ENCODE measurements at places on chromosomes 7 and 10.

DNA sequence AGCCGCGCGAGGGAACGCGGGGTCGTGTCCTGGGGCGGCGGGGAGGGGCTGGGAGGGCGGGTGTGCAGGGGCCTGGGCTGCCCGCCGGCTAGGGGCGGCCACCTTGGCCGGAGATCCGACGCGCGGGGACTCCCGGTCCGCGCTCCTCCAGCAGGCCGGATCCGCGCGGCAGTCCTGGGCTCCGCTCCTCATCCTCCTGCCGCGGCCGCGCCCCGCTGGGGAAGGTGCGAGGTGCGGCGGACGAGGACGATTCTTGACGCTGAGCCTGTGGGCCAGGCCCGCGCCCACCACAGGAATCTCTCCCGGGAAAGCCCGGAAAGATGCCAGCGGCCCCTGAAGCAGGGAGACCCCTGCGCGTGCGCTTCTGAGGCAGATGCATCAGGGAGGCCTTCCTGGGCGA is 6.6 kb upstream of the OGDHL start:
- DNase-seq = no peak

DNA sequence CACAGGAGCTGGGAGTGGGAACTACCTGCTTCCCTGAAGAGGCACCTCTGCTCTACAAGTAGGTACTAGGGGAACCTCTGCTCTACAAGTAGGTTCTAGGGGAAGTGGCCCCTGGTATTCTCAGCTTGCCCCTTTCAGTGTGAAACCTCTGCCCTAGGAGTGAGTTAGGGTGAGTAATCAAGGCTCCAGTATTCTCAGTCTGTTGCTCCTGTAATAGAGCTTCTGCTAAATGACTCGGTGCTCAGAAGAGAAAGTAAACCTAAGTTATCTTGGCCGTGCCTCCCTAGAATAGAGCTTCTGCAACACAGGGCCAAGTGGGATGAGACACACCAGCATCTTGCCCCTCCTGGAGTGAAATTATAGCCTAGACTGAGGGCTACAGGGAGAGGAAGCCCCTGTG is 13.4 kb upstream of the RASSF4 start:
- DNase-seq = no peak

DNA sequence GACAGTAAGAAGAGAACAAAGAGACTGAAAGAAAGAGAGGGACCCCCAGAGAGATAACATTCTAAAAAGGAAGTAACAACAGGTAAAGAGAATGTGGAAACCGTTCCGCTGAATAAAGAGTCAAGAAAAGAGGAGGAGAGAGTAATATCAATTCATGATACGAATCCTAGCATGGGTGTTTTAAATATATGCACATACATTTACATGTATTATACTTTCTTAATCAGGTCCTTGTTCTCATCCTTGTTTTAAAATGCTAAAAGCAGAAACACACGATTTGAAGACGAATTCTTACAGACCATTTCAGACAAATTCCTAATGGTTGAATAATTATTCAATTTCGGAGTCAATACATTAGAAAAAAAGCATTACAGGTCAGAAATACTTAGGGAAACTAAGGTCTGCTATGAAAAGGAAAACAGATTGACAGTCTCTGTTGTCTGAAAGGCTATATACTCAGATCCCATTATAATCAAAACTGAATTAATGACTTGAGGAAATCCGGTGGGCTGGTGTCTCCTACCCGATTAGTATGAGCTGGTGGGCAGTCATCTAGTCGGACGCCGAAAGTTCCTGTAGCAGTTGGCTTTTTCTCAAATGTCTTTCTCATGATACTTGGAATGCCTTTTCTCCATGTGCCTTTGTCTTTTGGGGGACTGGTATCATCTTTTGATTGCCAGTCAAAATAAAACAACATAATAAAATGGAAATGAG is 127.3 kb downstream of the ARHGAP21 start:
- DNase-seq = no peak

DNA sequence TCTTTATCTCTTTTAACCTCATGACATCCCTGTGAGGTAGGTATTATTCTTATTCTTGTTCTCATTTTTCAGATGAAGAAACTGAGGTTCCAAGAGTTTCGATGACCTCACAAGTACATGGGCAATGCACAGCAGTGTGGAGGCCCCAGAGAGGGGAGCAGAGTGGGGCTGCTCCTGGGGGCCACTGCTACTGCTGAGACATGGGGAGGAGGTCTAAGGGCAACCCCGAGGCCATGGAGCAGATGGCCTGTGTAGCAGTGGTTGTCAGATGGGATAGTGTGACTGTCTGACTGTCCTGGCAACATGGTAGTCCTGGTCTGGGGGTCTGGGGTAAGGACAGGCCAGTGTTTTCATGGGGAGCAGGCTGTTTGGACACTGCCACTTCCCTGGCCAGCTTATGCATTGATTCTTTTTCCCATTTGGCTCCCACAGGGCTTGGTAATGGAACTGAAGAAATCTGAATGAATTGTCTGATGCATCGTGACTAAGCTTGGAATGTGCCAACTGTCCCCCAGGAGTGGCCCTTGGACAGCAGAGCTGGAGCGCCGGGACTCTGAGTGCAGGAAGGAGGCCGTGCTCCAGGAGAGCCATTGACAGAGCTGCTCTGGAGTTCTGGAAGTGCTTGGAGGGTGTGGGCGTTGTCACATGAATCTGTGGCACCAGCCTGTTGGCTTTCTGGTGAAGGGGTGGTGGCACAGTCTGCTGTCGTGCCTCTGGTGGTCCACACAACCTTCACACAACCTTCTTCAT is 40.9 kb downstream of the ADRA2A start:
- no peak for DNase-seq

All from activated CD4-positive, alpha-beta T cell treated with anti-CD3 and anti-CD28 coated beads, Interleukin-2, amount 50 U/mL, for 16 hours (primary cell).